AG10803 (cell line): ENCODE measurements at places on chromosomes 3 and 15.

GRCh38 chr3:151859233-151859673 lies 14.2 kb upstream of the SUCNR1 start:
- no peak for DNase-seq

DNA sequence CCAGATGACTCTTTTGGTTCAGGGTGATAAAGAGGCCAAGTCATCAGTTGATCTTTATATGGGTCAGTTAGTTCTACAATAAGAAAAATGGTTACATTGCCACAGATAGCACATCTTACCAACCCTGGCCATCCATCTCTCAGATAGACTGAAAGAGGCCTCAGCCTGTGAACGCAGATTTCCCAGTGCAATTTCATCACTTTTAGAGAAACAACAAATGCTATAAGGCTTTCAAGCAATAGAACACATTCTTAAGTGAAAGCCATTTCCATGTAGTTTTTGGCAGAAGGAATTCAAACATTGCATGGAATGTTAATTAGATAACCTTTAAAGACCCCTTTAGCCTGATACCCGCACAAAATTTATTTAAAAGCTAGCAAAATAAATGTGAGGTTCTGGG lies 200.6 kb upstream of the ZBTB20 start:
- DNase-seq = no peak

DNA sequence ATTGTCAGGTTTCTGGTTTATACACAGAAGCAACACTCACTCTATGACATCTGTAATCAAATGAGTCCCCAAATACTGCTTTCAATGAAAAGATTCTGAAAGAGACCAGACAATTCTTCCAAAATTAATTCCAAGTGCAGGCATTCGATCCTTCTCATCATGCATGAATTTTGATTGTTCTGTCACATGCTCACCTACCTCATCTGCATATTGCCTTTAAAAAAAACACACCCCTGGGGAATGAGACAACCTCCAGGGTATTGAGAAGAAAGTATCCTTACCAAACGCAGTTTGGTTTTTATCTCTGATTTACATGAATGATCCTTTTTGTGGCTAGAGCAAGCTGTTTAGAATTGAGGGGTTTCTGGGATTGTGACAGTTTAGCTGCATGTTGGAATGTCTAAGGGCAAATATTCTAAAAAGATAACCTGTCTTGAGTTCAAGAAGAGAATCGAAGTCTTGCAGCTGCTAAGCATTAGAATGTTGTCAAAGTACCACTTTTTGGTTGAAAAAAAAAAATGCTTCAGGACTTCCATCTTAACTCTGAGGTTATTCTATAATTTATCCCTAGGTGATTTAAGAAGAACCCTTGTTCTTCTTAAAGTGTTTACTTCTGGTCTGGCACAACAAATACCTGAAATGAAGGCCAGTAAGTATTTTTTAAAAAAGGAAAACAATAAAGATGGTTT lies 653.1 kb downstream of the RBMS3 start:
- DNase-seq = no peak

DNA sequence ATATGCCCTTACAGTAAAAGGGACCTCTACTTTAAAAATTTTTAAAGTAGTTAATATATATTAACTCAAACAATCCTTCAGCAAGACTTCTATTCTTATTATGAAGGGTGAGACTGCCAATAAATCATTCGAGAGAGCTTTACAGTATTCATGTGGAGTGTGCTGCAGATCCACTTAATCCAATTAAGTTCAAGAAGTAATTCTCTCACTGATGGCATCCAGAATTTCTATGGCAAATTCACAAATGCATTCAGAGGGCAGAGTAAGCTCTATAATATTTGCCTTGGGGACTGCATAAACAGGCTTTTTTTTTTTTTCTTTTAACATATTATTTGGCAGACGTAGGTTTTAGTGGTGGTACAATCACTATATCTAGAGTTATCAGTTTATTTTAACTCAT lies 692.0 kb downstream of the NLGN1 start:
- no peak for DNase-seq

DNA sequence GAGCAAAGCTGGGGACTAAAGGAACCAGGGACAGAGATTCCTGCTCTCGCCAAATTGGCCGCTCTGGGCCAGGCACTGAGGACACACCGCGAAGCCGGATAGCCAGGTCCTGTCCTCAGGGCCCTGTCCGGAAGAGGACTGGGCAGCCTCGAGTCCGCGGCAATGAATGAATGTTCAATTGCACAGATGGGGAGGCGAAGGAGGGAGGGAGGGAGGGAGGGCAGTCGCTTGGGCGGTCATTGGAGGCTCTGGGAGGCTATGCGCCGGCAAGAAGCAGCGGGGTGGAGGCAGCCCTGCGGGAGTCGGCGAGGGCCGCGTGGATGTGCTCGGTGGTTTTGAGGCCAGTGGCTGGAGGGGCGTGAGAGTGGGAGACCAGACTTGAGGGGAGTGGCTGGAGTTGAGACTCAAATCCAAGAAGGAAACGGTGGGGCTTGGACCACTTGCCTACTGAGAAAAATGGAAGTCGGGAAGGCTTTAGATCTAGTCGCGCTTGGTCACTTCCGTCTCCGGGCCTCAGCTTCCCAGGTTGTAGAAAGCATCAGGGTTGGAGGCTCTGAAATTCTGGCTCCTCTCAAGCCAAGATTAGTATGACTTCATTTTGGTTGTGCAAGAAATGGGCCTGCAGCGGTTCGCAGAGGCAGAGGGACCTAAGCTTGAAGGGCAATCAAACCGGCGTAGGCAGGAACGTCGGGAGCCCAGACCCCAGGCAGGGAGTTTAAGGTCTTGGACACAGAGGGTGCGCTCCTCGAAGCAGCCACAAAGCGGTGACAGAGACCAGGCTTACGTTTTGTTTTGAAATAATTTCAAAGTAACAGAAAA lies 21.1 kb upstream of the PLXND1 start:
- DNase-seq = peak; percentile 84

DNA sequence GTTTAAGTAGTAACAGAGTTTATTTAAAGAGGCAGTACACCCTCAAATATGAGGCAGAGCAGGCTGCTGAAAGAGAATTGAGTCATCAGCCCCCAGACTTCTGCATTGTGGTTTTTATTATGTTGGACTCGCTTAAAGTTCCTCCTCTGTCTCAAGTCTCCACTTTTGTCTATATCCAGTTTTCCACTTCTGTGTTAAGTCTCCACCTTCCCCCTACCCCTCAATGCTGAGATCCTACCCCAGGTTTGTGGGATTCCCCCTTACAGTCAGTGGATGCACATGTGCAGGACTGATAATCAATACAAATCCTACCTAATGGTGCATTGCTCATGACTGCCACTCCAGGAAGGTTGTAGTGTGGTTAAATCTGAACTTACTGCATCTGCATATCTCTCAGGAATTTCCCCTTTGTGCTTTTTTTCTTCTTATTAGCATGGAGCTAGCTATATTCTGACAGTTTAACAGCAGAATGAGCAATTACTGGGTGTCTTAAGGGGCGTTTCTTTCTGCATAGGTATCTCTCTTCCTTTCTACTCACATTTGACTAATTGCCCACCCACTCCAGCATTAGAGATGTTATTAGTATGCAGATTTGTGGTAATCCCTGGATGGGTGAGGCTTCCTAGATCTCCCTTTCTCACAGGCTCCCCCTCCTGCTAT lies 11.9 kb upstream of the CD200R1L start:
- DNase-seq = no peak
